CD8-positive, alpha-beta memory T cell (primary cell): ENCODE measurements at places on chromosomes 5 and 9. TPM values are rescaled to one million over a fixed set of nuclear protein-coding genes. Genes with fewer than 3 reads are reported as not detected.

Gene FYB1
- 84.2 TPM for total RNA-seq

GRCh38 chr9:76785501-76785900 lies 21.3 kb downstream of the PCA3 start:
- no peak for DNase-seq

- DNase-seq, result no peak
These were observed 3.3 kb downstream of the LARP1 start for GRCh38 chr5:154758493-154758892.

Gene CNTNAP3B
- total RNA-seq, result not detected

Gene LCP2
- 219 TPM for total RNA-seq

Gene PHF24
- not detected for total RNA-seq

GRCh38 chr5:1551426-1552301 lies 27.9 kb upstream of the LPCAT1 start:
- no peak for DNase-seq

DNA sequence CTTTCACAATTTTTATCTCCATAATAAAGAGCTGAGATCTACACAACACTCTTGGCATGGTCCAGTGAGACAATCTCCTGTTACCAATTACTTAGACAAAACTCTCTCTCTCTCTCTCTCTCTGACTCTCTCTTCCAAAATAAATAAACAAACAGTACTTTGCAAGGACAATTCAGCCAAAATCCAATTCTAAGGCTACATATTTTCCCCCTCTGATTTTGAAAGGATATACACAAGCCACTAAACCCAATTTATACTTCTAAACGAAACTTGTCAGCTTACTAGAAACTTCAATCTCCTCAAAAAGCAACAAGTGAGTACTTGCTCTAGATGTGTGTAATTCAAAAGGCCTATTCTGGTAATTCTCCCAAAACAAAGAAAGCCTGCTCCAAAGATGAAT lies 26.3 kb upstream of the TNPO1 start:
- no peak for DNase-seq

- no peak for DNase-seq
These were observed 107.3 kb upstream of the TBC1D2 start for GRCh38 chr9:98362624-98363252.

- DNase-seq, result peak; percentile 37
These were observed 492 bp upstream of the NEK6 start for GRCh38 chr9:124257070-124257843.

Gene POLR3G
- 15.1 TPM for total RNA-seq

DNA sequence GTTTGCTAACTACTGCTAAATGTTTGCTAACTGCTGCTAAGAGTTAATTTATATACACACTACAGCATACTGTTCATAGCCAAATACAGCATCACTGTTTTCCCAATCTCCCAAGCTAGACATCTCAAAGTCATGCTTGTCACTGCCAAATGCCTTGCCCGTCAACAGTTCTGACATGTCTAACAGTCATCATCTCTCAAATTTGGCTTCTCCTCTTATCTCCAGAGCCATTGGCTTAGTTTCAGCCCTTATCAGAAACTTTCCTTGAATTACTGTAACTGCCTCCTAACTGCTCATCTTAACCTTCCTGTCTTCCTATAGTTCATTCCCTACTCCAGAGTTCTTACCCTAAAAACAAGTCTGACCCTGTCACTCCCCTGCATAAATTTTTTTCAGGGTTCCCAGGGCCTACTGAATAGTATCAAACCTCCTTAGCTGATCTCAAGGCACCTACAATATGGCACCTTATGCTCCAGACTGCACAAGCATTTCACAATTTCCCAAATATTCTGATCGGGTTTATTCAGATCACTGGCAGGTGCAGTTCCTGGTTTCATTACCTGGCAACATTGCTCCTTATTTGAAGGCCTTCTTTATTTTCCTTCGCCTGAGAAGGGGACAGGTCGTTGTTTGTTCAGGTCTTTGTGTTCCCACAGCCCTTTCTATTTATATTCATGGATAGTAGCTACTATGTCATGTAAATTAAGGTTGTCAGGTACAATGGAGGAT lies 55.9 kb upstream of the ANKRD55 start:
- no peak for DNase-seq

GRCh38 chr5:160726721-160727120 lies 125.3 kb downstream of the ATP10B start:
- no peak for DNase-seq

Gene FANCG
- total RNA-seq, result 90.6 TPM

Gene LCN2
- not detected for total RNA-seq

GRCh38 chr5:115366223-115366622 lies 69.8 kb upstream of the CCDC112 start:
- no peak for DNase-seq

- DNase-seq, result no peak
These were observed 25.9 kb upstream of the MSANTD3 start for GRCh38 chr9:100401042-100401441.

DNA sequence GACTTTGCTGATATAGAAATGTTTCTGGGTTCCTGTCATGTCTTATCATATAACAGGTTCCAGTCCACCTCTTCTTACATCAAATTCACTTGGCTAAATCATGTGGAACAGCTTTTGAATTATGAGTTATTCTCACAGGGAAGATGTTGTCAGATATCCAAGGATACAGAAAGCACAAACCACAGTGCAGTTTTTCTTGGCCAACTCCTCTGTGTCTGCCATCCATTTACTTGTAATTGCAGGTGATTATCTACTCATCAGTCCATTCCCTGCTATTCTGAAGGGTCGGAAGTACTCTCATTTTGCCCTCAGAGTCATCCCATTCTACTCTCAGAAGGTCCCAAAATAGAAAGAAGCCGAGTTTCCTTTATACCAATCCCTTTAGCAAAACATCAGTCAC lies 10.0 kb downstream of the MARCHF11 start:
- DNase-seq, result no peak

Gene HK3
- total RNA-seq, result 1.5 TPM

Gene GALNT12
- total RNA-seq, result 4.9 TPM

DNA sequence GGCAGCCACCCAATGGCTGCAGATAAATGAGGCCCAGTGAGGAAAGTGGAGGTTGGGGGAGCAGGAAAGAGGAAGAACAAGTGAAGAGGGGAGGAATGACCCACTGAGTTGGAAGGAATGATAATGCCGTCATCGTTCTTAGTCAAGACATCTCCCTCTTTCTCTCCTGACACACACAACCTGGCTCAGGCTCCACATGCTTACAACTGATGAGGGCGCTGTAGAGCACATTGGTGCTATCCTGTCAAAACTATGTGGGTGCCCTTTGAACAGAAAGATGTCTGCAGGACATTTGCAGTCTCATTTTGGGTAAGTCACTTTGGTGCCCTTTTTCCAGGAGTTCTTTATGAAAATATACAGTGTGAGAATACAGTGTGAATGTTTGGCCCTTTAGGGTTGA lies 5.9 kb downstream of the IFNW1 start:
- no peak for DNase-seq

Gene STING1
- 109 TPM for total RNA-seq

DNA sequence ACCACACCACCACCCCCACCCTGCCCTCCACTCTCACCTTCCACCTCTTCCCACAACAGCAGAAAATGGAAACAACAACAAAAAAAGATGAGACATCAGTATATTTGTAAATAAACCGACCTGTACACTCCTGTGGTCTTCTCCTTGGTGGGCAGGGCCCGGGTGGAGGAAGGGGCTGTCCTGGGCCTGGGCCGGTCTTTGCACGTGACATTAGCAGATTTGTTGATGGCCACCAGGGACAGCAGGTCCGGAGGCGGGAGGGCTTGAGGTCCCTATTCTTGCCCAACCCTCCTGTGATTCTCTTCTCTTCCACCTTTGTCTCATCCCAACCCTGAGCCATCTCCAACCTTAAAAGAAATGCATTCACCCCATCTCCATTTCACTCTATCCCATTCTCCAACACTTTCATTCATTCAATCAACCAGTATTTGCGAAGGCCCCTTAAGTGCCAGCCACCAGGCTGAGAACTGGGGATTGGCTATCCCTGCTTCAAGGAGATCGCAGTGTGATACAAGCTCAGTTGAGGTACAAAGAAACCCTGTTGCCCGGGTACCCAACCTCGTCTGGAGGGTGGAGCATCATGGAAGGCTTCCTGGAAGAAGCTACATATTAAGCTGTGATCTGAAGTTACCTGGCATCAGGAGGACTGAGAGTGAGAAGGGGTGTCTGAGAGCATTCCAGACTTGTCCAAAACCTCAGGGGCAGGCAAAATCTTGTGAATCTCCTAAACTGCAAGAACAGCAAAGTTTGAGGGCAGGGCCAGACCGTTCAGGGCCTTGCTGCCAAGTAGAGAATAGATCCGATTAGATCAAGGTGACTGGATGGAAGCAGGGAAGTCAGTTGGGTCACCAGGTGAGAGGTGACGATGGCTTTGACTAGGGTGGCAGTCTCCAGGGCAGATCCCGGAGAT lies 87.4 kb downstream of the LMX1B start:
- DNase-seq, result no peak

GRCh38 chr5:3092211-3092610 lies 340.7 kb upstream of the IRX2 start:
- DNase-seq, result no peak

- no peak for DNase-seq
These were observed 467.6 kb upstream of the ZNF608 start for GRCh38 chr5:125214080-125214479.

- DNase-seq, result no peak
These were observed 79.4 kb downstream of the ZNF366 start for GRCh38 chr5:72427488-72428437.

- no peak for DNase-seq
These were observed 13.5 kb upstream of the ANKRD33B start for GRCh38 chr5:10550222-10550995.

Gene OLFML2A
- not detected for total RNA-seq

DNA sequence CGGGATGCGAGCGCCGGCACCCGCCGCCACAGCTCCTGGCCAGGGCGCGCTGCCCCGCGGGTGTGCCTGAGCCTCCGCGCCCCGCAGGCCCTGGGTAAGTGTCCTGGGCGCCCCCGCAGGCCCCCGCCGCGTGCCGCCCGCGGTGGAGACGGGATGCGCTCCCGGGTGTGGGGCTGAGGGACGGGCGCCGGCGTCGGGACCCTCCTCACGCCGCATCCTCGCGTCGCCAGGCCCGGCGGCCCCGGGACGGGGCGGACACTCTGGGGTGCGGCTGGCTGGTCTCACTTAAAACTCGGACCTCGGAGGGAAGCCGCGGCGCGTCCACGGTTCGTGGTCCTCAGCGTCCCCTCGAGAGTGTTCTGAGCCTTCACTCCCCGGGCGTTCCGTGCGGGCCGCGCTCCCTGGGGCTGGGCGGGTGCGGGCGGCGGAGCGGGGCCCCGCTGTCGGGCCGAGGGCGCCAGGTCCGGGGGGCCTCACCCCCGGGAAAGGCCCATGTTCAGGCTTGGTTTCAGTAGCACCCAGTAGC lies 275 bp downstream of the AHRR start:
- DNase-seq, result no peak

DNA sequence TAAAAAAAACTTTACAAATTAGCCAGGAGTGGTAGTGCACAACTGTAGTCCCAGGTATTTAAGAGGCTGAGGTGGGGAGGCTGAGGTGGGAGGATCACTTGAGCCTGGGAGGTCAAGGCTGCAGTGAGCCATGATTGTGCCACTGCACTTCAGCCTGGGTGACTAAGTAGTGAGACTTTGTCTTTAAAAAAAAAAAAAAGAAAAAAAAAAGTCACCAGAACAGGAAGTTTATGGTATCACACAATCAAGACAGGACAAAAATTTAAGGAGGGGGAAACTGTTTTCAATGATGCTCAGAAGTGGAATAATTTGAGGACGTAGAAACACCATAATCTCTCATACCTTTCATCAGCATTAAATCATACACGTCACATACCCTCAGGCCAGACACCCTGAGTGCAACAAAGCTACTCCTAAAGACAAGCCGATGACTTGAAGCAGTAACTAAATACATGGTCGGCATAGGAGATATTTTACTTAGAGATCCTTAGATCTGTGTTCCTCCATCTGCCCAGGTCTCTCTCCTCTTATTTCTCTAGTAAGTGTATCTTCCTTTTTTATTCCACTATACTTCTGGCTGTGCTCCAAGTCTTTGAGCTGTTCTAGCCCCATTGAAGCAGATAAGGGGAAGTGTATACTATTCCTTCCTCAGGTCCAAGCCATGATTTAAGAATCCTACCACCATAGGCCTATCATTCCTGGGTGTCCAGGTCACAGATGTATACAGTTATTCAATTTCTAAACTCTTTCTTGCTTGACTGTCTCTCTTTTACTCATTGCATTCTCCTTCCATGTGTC lies 91.3 kb upstream of the APC start:
- DNase-seq, result no peak

Gene AFAP1L1
- 0.18 TPM for total RNA-seq

- no peak for DNase-seq
These were observed 173.2 kb downstream of the PRELID2 start for GRCh38 chr5:145661737-145662485.

- no peak for DNase-seq
These were observed 3.9 kb upstream of the ALDH1B1 start for GRCh38 chr9:38388283-38389223.

DNA sequence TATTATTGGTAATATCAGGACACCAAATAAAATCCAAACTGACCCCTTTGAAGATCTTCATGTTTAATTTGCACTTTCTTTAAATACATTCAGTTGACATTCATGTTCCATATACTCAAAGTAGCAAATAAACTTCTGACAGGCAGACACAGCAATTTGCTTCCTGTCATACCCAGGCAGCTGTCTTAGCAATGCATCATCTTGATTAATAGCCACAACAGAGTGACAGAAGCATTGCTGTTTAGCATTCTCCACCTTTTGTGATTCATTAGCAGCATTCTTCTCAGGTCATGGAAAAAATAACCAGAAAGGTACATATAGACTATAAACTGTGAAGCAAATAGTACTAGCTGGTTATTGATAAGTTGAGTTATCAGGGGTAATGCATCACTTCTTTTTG lies 366.8 kb downstream of the CYLC2 start:
- DNase-seq, result no peak

GRCh38 chr5:10073441-10074104 lies 176.1 kb downstream of the ATPSCKMT start:
- DNase-seq, result no peak

DNA sequence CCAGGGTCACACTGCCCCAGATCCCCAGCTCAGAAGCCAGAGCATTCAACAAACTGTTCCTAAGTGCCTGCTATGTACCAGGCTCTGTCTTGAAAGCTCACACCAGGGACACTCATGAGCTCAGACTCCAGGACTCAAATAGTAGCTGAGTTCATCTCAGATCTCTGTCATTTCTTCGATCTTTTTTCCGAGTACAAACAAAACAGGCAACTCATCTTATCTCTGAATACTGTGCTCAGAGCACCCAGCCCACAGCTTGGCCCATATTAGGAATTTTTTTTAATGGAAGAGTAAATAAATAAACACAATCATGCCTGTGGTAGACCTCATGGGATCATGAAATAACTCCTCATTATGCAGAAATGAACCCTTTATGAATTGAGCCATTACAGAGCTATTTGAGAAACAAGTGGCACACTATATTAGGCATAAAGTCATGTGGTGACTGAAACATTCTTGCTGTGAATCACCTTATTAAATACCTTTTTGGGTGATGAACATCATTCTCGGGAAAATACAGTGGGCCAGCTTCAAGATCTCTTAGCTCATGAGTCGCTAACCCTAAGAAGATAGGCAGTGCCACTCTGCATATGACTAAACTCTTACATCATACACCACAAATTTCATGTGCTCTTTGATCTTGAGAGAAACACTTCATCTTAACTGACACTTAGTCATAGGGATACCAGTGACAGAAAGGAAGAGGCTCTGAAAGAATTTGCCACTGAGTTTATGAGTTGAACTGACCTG lies 9.9 kb downstream of the SH3RF2 start:
- DNase-seq, result no peak

Gene PCDHB6
- not detected for total RNA-seq
